GM12891 (cell line): ENCODE measurements at places on chromosomes 1 and 21.

DNA sequence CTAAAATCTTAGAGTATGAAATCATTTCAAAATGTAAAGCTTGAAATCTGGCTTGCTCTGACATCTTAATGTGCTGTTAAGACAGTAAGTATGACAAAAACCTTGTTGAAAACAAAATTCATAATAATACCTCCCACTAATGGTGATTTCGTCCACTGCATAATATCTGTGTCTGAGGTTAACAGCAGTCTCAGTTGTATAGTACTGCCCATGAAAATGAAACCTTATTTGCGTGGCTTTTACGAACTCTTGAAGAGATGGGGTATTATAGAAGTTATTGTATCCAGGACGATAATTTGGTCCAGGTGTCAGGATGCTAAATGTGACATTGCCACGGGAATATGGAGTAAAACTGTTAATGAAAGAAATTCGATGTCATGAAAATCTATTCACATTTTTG, 99.9 kb downstream of the USH2A start:
- DNase-seq = no peak

DNA sequence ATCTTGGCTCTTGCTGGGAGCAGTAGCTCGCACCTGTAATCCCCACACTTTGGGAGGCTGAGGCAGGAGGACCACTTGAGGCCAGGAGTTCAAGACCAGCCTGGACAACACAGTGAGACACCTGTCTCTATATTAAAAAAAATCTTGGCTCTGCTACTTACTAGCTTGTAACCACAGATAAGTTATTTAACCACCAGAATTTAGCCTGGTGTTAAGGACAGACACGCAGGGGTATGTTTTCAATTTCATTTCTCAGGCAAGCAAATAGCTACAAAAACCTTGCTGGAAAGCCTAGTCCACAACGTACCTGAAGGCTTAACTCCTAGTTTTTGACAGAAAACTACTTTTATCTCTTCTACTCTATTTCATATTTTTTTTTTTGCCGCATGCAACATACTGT, 24.8 kb upstream of the GFI1 start:
- no peak for DNase-seq

- no peak for DNase-seq
Measured at GRCh38 chr1:32142446-32143301, 34.8 kb downstream of the KPNA6 start.

- DNase-seq = no peak
Measured at GRCh38 chr1:47443530-47444296, 5.9 kb downstream of the FOXD2 start.

DNA sequence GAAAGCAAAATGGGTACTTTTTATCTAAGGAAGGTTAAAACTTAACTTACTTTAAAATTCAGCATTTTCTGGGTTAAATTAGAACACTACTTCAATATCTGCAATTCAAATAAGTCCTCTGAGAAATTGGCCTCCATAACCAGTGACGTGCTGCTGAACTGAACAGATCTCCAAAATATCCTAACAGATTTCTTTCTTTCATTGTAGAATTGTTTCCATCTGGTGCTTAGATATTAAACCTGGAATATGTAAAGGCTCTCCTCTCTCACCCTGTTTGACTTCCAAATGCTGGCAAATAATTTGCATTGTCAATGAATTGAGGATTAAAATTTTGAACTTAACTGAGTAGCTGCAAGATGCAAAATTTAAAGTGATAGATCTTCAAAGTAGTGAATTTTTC, 316.9 kb upstream of the CXADR start:
- DNase-seq = no peak

DNA sequence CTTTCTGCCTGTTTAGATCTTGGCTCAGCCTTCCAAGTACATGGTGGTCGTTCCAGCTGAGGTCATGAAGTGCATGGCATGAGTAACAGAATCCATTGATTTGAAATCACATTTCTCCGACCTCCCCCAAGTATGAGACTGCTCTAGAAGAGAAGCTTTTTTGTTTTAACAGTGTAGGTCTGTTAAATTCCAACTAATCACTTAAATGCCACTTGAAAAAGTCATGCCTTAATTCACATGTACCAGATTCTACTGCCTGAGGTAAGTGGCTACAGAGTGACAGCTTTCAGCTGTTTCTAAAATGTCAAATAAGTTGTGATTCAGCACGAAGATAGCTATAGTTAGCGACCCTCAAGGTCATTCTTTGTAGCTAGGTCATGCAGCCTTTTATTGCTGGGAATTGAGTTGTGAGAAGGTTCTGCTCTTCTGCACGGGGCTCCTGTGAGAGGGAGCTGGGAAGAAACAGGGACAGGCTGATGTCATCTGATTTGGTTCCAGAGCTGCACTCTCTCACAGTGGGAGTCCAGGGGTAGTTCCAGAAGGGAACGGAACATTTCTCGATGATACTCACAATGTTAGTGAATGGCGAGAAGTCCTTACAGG, 112.7 kb downstream of the VPS13D start:
- DNase-seq = no peak

DNA sequence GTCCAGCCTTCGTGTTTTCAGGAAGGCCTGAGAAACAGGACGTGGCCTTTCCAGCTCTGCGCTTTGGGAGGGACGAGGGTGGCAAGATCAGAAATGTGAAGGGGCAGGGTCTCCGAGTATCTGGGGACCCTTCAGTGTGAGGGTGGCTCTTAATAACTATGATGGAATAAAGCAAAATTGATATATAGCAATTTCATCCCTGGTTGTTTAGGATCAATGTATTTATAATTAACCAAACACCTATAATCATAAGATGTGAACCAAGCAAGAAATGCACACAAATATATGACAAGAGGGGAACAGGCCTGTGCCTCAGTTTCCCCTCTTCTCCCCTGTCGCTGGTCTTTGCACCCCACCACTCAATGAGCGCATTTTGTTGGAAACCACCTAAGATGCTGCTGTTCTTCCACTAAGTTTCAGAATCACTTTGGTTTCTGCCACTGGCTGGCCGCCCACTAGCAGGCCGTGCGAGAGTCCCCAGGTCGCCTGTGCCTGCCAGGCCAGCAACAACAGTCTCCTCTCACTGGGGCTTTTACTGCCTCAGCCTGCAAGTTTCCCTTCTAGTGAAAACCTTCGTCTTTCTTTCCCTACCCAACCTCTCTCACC, 36.6 kb downstream of the UBASH3A start:
- peak; percentile 47 for DNase-seq

DNA sequence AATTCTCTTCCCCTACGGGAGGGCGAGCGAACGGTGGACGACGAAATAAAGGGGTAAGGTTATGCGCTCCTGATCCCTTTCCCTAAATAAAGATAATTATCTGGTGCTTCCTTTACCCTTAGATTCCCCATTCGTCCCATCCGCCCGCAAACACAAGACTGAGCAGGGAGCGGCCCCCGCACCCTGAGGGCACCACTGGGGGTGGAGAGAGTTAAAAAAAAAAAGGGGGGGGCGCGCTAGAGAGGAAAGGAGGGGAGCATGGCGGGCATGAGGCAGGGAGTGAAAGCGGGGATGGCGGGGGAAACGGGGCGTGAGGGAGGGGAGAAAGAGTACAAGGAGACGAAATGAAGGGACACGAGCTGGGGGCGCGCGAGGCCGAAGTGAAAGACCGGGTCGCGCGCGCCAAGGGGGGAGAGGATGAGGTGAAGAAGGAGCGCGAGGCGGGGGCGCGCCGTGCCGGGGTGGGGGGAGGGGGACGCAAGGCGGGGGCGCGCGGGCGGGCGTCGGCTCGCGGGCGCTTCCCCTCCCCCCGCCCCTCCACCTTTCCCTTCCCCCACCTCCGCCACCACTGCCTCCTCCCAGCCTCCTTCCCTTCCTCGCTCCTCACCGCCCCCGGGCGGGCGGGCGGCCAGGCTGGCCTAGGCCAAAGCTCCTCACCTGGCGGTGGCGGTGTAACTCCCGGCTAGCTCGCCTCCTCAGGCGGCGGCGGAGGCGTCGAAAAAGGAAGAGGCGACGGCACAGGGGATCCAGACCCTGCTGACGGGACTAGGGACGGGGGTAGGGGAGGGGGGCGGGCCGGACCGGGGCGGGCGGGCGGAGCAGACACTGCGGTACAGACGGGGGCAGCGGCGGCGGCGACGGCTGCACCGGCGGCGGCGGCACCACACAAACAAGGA, 448 bp downstream of the GATAD2B start:
- DNase-seq = peak; percentile 41

GRCh38 chr21:33584455-33584854, 4.0 kb downstream of the DONSON start:
- no peak for DNase-seq

- no peak for DNase-seq
Measured at GRCh38 chr1:159804924-159805323, 2.8 kb downstream of the FCRL6 start.

DNA sequence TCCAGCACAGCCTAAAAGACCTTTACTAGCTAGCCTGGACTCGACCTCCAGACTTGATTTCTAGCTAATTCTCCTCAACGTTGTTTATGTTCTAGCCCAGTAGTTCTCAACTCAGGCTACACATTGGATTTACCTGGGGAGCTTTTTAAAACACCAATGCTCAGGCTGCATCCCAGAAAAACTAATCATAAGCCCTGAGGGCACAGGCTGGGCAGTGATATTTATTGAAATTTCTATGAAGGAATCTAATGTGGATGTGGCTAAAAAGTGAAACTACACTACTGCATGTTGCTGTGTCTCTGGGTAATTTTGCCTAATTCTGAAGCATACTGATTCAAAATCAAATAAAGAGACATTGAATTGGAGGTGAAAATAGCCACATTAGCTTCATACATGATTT, 479.4 kb downstream of the KCNT2 start:
- DNase-seq = no peak

GRCh38 chr1:36100376-36100775, 11.7 kb downstream of the ADPRS start:
- no peak for DNase-seq

DNA sequence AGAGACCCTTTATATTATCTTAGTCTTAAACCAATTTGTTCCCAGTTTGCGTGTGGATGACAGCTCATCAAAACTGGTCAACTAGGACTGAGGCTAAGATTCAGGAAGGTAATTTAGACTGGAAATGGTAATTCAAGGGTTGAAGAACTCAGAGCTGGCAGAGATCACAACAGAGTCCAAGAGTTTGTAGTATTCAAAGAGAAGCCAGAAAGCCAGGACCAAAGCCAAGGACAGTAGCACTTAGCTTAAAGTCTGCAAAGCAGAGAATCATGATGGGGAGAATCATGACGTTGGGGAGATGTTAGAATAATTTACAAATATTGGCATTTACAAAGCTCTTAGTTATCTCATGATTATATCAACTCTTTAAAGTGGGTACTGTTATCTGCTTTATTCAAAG, 32.6 kb downstream of the RNF11 start:
- DNase-seq = no peak

GRCh38 chr21:42237577-42237976, 18.6 kb downstream of the ABCG1 start:
- no peak for DNase-seq

DNA sequence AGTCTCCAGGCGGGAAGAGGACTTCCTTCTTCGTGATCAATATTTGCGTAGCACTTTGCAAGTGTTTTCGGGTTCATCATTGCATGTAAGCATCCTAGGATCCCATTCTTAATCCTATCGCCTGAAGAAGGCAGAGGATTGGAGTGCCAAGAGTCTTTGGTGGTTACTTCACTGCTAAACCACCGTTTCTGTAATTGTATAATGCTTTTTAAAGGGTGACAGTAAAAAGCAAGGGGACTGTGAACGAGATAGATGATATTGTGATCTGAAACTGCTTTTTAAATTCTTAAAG, 345 bp upstream of the ALDH9A1 start:
- no peak for DNase-seq

DNA sequence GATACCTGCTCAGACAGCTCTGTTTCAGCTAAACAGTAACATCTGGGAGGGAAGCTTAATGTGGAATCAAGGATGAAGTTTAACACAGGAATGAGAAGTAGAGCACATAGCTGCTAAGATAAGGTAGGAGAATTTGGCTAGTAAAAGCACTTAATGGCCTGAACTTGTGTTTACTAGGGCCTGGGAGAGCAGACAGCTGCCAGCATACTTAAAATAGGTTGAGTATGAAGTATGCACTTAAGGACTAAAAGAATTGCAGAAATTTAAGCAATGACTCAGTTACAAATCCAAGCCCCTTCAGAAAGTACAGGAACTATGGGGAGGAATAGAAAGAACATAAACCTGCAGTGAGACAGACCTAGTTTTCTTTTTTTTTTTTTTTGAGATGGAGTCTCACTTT, 53.0 kb downstream of the BACH1 start:
- no peak for DNase-seq

DNA sequence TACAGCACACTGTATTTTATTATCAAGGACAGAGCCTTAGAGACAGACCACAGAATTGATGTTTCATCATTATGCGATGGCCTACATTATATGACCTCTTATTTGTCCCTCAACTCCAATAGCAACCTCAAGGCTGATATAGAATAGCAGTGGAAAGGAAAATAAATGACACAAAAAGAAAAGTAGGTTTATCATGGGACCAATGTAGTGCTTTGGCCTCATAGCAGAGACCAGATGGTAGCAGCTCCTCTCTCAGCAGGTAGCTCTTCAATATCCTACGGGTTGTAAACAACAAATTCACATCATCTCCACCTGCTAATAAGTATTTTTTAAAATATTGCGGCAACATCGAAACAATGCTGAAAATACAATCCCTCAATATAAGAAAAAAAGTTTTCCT, 25.2 kb downstream of the ANP32E start:
- no peak for DNase-seq

GRCh38 chr1:157404063-157404501, 148.2 kb downstream of the FCRL5 start:
- no peak for DNase-seq

DNA sequence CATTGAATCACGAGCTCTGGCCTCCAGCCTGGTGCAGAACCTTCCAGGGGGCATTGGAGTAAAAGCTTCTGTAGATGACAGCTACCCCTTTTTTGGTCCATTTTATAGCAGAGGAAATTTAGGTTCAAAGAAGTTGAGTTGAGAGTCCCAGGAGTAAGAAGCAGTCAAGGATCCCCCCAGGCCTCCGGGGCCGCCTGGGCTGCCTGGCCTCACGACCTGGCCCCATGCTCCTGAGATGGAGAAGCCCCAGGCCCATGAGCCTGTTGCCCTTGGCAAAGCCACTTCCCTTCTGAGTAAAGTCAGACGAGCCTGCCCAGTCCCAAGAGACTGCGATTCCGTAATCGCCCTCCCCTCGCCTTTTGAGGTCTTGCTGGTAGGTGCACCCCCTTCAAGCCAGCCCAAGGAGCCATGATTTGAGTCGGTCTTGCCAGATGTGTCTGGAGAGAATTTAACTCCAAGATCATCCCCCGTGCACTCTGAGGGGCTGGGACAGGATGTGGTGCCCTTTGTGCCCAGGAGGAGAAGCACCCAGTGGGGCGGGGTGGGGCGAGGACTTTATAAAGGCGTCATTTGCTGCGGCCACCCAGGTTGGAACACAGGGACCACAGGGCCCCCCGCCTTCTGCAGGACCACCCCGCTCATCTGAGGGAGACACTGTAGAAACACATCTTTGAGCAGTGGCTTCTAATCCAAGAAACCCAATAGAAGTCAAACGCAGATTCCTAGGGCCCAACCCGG, 30.1 kb downstream of the PDE9A start:
- no peak for DNase-seq

GRCh38 chr1:244237445-244237844, 186.4 kb downstream of the ZBTB18 start:
- DNase-seq = no peak
